ENCODE measurements at places on chromosomes 2 and 18.

- DNase-seq, result no peak
These were observed 11.7 kb upstream of the GRHL1 start for GRCh38 chr2:9939587-9940485.

DNA sequence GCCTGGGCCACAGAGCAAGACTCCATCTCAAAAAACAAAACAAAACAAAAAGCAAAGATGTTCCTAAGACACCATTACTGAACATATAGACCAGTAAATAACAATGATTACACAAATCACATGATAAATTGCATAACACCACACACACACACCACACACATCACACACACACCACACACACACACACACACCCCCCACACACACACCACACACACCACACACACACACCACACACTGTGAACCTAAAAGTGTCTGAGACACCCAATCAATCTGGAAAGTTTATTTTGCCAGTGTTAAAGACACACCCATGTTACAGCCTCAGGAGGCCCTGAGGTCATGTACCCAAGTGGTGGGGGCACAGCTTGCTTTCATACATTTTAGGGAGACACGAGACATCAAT lies 62.6 kb upstream of the ASAP2 start:
- DNase-seq, result no peak

DNA sequence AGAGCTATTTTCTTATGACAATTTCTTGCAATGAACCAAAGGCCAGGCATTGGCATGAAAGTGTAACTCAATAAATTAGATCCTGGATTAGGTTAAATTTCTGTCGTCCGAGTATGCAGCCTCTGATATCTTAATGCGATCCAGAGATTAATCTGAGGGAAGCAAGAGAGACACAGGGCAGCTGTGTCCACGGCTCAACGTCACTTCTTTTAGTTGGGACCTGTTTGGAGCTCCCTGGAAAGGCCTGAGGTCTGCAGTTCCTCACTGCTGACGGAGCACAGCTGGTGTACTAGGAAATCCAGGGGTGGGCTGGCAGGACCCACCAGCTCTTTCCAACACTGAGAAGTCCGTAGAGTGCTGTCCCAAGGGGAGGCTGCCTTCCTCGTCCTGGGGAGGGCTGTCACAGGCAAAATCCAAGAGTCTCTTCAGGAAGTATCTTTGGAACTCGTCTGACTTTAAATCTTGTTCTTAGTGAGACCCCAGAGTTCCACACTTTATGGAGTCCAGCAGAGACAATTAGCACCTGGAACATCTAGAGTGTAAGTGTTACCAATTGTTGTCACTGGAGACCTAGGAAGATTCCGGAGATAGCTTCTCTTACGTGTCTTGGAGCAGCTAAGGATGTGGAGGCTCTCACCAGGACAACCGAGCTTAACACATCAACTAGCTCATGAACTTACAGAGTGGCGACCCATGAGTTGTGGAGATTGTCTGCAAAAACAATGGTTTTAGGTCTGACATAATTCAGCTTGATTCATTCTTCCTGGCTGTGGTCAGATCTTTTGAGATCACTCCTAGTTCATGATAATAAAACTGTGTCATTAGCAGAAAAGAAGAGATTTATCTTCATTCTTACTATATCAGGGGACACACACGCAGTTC lies 173.7 kb downstream of the ACKR3 start:
- peak; percentile 68 for DNase-seq

DNA sequence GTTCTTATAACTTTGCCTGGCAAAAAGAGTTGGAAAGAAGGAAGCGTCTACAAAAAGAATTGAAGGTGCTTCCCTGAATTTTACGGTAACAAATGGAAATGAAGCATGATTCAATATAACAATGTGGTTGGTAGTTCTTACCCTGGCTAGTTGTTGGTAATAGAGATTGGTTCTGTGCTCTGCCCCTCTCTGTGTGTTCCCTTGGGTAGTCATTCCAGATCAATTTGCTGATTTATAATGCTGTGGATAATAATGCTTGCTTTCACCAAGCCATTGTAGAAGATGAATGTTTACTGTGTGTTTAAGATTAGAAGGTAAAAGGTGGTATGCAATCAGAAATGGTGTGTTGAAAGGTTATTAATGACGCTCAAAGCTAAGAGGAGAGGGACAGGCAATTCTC lies 577.8 kb upstream of the NXPH2 start:
- no peak for DNase-seq

DNA sequence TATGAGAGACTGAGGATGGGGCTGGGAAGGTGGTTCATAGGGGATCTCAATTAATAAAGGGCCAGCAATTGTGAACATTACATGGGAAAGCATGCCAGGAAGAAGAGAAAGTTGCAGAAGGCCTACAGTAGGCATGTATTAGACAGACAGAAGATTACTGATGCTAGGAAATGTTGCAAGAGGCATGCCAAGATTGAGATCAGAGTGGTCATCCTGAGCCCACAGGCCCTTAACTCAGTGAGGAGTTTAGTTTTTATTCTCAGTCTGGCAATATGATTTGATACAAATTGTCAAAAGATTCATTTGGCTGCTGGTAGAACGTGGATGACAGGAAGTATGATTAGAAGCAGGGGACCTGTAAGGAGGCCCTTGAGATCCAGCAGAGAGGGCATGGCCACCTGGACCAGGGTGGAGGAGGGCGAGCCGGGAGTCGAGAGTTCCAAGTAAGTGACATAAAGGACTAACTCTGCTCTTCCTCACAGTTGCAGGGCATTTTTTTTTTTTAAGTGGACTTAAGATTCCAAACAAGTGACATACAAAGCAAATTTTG lies 54.9 kb downstream of the EPHA4 start:
- no peak for DNase-seq

GRCh38 chr2:175463589-175464310 lies 282.2 kb upstream of the ATP5MC3 start:
- DNase-seq, result no peak

DNA sequence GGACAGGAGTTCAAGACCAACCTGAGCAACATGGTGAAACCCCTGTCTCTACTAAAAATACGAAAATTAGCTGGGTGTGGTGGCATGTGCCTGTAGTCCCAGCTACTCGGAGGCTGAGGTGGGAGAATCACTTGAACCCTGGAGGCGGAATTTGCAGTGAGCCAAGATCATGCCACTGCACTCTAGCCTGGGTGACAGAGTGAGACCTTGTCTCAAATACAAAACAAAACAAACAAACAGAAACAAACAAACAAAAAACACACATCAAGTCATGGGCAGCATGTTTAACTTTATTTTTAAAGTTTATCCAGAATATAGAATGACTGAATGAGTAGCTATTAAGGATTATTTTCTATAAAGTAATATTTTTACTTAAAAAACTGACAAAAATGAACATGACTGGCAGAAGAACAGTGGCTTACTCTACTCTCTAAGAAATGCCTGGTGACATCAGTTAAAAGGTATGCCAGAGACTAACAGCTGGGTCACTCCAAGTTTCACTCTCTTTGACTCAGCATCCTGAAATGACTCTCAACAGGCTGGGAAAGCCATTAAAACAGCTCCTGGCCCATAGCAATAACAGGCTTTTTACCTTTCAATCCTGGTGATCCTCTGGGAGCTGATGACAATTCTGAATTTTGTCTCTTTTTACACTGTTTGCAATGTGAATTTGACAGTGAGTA lies 281.6 kb upstream of the STON1 start:
- peak; percentile 53 for DNase-seq

DNA sequence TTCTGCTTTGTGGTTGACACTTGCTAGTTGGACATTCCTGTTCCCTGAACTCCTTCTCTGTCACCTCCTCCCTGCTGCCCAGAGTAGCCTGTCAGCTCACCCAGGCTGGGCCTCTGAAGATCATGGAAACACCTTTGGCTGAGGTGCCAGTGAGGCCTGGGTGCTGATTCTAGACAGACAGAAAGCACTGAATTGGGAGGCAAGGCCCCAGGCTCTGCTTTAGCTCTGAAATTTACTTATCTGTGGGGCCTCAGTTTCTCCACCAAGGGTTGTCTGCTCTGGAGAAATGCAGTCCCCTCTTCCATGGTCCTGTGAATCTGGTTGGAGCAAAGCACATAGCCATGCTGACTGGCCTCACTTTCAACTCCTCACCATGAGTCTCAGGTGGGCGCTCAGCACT lies 104.6 kb upstream of the SIX3 start:
- no peak for DNase-seq

DNA sequence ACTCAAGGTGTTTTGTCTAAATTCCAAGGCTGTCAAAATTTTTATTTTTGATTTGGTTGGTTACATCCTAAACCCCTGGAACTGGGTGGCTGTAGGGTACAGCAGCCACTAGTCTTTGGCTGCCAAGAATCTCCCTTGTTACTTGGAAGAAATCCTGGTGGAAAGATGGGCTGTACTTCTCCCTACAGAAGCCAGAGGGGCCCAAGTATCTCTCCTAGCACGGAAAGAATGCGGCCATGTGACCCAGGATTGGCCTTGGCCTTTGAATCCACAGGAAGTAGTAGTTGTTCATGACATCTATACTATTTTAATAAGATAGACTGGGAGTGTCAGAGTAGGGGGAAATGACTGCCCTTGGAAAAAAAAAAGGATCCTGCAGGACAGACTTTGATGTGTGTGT lies 54.4 kb upstream of the MYO3B start:
- no peak for DNase-seq

GRCh38 chr18:22194151-22194598 lies 24.8 kb downstream of the GATA6 start:
- no peak for DNase-seq

DNA sequence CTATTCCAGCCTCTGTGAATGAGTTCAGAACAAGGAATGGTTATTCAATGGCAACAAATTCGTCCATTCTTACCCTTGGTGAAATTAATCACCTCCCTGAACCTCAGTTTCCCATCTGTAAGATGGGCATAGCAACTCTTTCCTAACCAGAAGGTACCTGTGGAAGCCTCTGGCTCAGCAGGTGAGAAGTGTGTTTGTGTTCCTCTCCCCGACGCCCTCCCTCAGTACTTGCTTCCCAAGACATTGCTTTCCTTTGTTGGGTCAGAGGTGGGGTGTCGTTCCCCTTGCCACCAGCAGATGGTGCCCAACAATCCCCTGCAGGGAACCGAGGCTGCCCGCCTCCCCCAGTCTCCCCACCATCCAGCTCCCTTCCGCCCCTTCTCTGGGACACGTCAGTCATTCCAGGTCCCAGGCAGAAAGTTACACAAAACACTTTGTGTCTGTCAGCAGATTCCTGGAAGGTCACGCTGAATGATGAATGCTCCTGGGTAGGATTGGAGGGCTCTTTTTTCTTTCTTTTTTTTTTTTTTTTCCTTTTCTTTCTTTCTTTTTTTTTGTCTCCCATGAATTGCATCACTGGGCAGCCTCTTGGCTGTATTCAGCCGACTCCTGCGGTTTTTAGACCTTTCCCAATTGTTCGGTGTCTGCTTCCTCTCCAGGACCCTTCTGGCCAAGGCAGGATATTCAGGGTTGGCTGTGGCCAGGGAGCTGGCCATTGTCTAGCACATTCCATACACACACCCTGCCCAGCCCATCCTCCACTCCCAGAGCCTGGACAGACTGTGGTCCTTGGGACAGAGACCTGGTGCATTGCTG lies 117.3 kb downstream of the LPIN1 start:
- peak; percentile 85 for DNase-seq

GRCh38 chr2:65922794-65923193 lies 490.4 kb upstream of the SPRED2 start:
- no peak for DNase-seq

DNA sequence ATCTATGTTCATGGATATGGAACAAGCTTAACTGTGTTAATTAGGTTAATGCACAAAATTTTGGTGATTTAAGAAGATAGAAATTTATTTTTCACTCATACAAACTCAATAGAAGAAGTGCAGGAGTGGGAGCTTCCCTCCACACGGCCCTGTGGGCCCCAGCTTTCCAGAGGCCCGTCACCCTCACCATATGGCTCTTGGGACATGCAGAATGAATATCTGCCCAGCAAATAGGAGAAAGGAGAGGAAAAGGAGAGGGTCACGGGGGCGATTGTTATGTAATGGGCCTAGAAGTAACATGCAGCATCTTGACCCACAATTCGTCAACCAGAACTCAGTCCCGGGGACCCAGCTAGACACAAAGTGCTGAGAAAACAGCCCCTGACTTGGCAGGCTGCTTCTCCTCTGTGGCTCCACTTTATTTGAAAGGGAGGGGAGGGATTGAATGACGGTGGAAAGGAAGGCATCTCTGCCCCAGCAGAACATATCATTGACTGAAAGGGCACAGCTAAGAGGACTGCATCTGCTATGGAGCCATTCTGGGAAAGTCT lies 648.2 kb upstream of the ID2 start:
- no peak for DNase-seq

GRCh38 chr2:1824202-1824905 lies 80.0 kb upstream of the PXDN start:
- no peak for DNase-seq

GRCh38 chr2:231104115-231104713 lies 20.6 kb downstream of the HTR2B start:
- DNase-seq, result peak; percentile 77

- DNase-seq, result no peak
These were observed 780.6 kb downstream of the TSN start for GRCh38 chr2:122535960-122536505.

- no peak for DNase-seq
These were observed 33.8 kb upstream of the PPM1B start for GRCh38 chr2:44134848-44135247.

DNA sequence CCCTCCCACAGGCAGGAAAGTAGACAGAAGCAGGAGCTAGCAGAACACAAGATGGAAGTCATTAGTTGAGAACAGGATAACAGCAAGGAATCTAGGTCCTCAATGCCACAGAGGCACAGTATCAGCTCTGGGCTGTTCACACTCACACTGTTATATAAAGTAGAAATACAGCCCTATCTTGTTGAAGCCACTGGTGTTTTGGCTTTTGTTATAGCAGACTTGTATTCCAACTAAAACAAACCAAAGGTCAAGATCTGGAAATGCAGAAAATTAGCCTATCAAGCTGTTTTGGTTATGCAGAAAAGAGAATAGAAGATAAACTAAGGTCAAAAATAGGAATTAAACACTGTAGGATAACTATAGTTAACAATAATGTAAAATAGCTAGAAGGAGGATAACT lies 37.5 kb upstream of the L3MBTL4 start:
- DNase-seq, result no peak

GRCh38 chr2:52976143-52976949 lies 791.3 kb upstream of the CHAC2 start:
- DNase-seq, result peak; percentile 15

- no peak for DNase-seq
These were observed 48.5 kb upstream of the EPC2 start for GRCh38 chr2:148596018-148596417.

GRCh38 chr2:8197825-8198224 lies 484.0 kb upstream of the ID2 start:
- no peak for DNase-seq

GRCh38 chr18:63150942-63151421 lies 168.6 kb downstream of the BCL2 start:
- DNase-seq, result no peak

- DNase-seq, result no peak
These were observed 12.0 kb downstream of the DYSF start for GRCh38 chr2:71465356-71465755.

Data from left kidney (tissue), 8 donors.